Right atrium auricular region (tissue), 2 donors: ENCODE measurements at places on chromosomes 12 and 14. TPM values are rescaled to one million over a fixed set of nuclear protein-coding genes. Genes with fewer than 3 reads are reported as not detected.

DNA sequence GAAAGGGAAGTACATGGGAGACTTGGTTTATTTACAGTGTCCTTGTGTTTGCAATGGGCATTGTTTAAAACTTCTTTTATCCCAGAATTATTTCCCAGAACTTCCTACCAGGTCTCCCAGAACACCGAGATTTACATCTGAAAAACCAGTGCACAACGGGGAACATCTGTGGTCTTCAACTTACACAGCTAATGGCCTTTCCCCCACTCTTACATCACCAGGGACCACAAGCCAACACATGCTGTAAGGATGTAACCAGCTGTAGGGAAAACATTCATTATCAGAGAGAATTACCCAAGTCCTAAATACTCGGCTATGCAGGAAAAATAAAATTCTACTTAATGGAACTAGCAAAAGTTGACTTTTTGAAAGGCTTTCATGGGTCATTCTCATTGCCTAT, 267.6 kb downstream of the DUSP6 start:
- DNase-seq = no peak

STAC3 gene
- total RNA-seq = 0.59 TPM

DNA sequence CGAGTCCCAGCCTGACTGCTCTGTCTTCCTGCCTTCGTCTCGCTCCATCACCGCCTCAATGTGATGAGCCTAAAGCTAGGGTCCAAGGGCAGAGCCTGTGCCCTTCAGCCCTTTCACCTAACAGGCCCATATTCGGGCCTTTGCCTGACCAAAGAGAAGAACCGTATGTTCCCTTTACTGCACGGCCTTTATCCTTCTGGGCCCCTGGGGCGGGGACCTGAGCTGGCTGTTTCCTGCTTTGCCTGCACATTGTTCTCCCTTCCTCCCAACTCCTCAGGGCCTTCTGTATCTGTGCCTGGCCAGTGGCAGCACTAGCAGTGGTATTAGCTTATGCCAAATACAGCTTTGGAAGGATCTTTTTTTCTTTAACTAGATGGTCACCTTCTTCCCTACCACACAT, 8.5 kb upstream of the MYL6B start:
- no peak for DNase-seq

GRCh38 chr14:104749111-104749649, 3.8 kb upstream of the SIVA1 start:
- no peak for DNase-seq

DNA sequence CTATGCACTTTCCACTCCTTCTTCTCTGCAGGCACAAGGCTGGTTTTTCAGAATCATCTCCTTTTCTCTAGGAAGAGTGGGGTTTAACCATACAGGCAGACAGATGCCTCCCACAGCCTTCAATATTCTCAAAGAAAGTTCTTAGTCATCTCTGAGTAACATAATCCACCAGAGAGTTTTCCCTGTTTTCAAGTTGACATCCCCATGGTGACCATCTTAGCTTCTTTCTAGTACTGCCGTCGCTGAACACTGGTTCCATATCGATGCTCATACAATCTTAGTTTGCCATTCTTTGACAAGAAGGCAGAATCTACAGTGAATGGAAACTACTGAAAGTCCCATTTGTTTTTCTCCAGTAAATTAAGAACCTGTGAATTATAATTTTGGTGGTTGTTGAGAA, 28.6 kb downstream of the TPH2 start:
- no peak for DNase-seq

PTPRO gene
- 2.9 TPM for total RNA-seq

DNA sequence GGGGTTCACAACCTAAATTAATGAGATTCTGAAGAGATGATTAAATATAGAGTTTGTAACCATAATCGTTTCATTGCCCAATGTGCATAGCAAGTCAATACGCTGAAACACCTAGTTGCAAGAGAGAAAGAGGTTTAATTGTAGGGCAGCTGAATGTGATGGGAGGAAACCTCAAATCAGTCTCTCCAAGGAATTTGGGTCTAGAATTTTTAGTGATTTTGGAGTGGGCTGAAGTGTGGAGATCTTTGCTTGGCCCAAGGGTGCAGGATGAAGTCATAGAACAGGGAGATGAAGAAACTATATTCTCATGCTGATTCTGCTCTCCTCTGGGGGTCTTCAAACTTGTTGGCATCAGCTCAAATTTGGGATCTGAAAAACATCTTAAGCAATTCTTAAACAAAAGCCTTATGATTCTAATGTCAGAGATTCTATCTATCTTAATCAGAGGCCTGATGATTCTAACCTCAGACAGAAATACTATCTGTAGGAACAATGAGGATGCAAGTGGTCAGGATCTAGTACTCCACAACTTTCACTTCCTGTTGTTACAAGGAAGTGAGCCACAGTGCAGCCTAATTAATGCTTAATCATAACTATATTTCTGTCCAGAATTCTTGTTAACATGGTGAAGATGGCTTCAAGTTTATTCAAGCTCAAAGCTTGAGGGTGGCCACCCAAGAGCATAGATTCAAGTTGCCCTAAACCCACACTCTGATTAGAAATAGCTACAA, 80.2 kb upstream of the FUT8 start:
- DNase-seq = no peak

- no peak for DNase-seq
Observed at GRCh38 chr12:122743895-122744525, 8.6 kb upstream of the DENR start.

ASCL1 gene
- total RNA-seq = not detected

- no peak for DNase-seq
Observed at GRCh38 chr14:67068251-67068650, 121.0 kb upstream of the GARIN2 start.

GRCh38 chr14:69553252-69553651, 21.4 kb downstream of the CCDC177 start:
- DNase-seq = no peak

GRCh38 chr14:105213361-105213760, 32.2 kb upstream of the NUDT14 start:
- no peak for DNase-seq

GRCh38 chr14:103186909-103187586, 63.8 kb downstream of the TNFAIP2 start:
- DNase-seq = no peak

DNA sequence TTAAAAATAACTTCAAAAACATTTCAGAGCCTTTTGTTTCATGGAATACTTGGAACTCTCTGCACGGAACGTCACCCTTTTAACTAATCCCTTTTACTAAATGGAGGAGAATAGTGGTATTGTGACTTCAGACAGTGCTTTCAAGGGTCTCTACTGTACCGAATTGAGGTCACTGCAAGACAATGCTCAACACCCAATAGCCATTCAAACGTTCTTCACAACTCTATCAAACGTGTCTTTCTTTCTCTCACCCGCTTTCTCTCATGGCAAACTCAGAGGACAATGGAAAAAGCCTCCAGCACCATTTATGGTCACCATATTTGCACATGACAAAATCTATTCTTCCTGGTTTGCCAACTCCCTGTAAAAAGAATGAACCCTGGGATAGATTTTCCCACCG, 132.1 kb upstream of the SOX5 start:
- no peak for DNase-seq

CLEC6A gene
- total RNA-seq = not detected

DNA sequence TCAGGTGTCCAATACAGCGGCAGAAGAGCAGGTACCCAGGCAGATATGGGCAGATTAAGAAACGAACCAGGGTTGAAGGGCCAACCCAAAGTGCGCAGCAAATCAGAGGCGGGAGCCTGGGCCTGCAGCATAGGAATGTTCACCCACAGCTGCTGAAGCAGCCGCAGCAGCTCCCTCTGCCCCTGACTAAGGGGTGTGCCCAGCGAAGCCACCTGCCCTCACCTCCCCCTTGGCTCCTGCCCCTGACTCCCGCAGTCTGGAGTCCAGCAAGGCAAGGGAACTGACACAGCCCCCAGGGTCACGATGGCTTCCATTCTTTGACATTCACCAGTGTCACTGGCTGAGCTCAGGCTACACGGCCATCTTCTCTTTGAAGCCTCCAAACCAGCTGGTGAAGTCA, 27.3 kb upstream of the ZFP36L1 start:
- no peak for DNase-seq

GPX2 gene
- not detected for total RNA-seq

DNA sequence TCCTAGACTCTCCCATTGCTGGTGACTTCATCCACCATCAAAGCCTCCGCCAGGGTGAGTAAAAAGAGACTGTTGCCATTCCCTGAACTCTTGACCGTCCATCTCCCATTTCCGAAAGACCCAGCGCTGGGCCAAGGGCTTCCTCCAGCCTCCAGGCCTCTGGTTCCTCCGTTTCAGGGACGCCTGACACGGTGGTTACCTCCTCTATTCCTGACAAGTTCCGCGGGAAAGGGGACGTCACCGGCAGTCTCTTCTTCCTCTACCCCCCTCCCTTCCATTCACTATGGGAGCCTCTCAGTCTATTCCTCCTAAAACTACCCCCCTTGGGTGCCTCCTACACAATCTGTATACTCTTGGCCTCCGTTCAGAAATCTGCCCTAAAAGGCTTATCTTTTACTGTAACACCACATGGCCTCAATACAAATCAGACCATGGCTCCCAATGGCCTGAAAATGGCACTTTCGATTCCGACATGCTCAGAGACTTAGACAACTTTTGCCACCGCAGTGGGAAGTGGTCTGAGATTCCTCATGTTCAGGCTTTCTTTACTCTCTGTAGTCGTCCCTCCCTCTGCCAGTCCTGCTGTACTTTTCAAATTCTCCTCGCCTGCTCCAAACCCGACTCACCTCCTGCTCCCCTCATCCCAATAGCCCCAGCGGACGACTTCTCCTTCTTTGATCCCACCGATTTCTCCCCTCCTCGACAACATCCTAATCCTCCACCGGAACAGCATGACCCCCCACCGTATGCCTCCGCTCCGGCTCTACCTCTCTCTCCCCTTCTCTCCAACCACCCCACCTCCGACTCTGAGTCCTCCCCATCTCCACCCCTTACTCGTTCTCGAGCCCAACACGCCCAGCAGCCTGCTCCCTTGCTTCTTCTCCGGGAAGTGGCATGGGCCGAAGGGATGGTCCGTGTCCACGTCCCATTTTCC, 70.4 kb downstream of the MOK start:
- DNase-seq = no peak

DNA sequence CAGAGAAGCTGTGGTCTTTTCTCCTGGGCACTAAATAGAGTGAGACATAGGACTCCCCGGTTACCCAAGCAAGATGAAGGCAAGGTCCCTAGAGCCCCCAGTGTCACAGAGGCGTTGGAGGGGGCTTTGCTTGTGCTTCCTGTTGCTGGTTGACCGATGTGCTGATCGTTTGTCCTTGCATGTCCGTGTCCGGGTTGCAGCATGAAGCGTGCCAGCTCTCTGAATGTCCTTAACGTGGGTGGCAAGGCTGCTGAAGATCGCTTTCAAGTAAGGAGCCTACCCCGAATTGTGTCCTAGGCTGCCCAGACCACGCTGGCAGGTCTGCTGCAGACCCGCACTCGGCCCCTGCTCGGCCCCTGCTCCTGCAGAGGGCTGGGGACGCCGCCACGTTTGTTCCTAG, 23.1 kb downstream of the XRCC3 start:
- no peak for DNase-seq

A2ML1 gene
- not detected for total RNA-seq

DNA sequence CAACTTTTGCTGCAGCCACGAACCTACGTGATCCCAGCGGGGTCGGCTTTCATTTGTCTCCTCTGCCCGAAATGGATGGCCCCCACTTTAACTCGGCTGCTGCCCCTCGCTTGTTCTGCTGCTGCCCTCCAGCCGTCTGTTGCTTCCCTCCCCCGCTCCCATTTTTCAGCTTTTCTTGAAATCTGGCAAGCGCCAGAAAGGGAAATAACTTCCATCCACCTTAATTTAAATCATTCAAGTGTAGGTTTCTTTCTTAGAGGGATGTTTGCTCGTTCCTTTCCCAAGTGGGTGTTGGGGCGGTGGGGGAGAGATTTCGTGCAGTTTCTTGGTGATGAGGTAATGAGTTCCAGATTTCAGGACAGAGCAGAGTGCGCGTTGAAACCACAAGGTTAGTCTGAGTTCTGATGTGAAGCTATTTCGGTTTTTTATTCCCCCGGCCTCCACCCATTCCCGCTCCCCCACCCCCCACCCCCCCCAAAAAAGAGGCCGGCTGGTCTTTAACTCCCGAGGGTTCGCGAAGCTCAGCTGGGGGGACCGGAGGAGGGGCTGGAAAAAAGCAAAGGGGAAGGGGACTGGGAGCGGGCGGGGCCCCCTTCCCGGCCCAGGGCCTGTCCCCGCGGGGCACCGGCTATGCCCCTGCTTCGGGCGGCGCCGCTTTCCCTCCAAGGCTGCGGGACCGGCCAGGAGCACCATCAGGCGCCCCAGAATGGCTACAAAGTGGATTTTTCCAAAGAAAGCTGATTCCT, 2.2 kb upstream of the ZFP36L1 start:
- DNase-seq = peak; percentile 69

GRCh38 chr12:6766651-6767349, 637 bp downstream of the PTMS start:
- peak; percentile 71 for DNase-seq

STXBP6 gene
- 20.2 TPM for total RNA-seq

GRCh38 chr14:74474376-74474775, 18.7 kb downstream of the NPC2 start:
- no peak for DNase-seq

KLRC2 gene
- not detected for total RNA-seq

- DNase-seq = no peak
Observed at GRCh38 chr12:102182635-102183034, 15.0 kb downstream of the PMCH start.

DNA sequence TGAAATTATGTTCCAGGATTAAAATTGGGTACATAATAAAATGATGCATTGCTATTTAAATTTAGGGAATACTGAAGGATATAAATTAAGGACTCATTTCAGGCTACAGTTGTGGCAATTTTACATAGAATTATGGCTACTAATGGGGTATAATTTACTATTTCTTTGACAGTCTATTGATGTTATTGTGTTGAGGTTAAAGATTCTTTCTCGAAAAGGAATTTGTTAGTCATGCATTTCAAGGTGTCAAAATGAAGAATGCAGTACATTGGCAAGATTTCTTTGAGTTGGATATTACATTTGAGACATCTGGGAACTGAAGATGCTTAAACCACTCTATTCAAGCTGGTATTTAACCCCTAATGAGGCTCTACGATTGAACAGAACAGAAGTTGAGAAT, 28.3 kb downstream of the SLC5A8 start:
- no peak for DNase-seq

DNA sequence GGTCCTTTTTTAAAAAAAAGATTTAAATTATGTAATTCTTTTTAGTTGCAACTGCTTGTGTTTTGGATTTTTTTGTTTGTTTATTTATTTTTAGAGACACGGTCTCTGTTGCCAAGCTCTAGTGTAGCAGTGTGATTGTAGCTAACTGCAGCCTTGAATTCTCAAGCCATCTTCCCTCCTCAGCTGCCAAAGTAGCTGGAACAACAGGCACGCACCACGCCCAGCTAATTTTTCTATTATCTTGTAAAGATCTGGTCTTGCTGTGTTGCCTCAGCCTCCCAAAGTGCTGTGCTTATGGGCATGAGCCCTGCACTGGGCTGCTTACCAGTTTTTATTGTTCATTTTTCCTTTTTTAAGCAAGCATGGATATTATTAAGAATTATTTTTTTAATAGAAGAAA, 10.6 kb upstream of the ART4 start:
- DNase-seq = no peak

RNASE1 gene
- 230 TPM for total RNA-seq

GRCh38 chr14:59055439-59056045, 132.9 kb upstream of the DAAM1 start:
- DNase-seq = no peak

- no peak for DNase-seq
Observed at GRCh38 chr12:104719700-104720338, 238.3 kb downstream of the SLC41A2 start.

- DNase-seq = no peak
Observed at GRCh38 chr12:14824012-14824634, 10.1 kb upstream of the SMCO3 start.
